Right cardiac atrium (tissue), 5 donors: ENCODE measurements at places on chromosomes 2 and 18. TPM values are rescaled to one million over a fixed set of nuclear protein-coding genes. Genes with fewer than 3 reads are reported as not detected.

MYO7B gene
- 0.56 TPM for total RNA-seq

SUMO1 gene
- 67.0 TPM for total RNA-seq

RFTN2 gene
- total RNA-seq = 3.0 TPM

POTEC gene
- not detected for total RNA-seq

PDE11A gene
- total RNA-seq = 0.18 TPM

FLACC1 gene
- total RNA-seq = 6.6 TPM

LYG2 gene
- total RNA-seq = not detected

RAD51AP2 gene
- total RNA-seq = 0.25 TPM

TTN gene
- 1,828 TPM for total RNA-seq

ANKRD30BL gene
- not detected for total RNA-seq

IDH1 gene
- total RNA-seq = 35.7 TPM

NPAS2 gene
- total RNA-seq = 40.1 TPM
